Left ventricle myocardium inferior (tissue), 1 donor: ENCODE measurements at places on chromosomes 1 and 21.

DNA sequence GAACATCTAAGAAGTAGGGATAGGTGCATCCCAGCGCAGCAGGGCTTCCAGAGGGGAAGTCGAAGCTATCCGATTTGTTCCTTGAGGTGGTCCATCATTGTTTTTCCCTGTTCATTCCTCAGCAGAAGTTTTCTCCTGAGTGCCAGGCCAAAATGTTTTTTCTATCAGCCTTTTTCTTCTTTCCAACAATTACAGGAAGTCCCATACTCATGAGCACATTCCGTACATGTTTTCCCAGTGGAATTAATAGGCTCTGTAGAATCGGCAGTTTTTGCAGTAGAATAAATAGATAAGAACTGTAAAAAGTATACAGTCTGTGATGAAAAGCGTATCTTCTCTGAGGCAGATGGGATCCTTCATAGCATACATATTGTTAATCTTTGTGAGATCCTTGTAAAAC lies 24.8 kb downstream of the CD101 start:
- H3K36me3 ChIP-seq = no peaks in the 10 kb centered on the region
- H3K27ac ChIP-seq = peak overlapping the region; percentile 36
- H3K4me3 ChIP-seq = no peak overlapping the region
- no peak for DNase-seq
- no peaks in the 10 kb centered on the region for H3K27me3 ChIP-seq

DNA sequence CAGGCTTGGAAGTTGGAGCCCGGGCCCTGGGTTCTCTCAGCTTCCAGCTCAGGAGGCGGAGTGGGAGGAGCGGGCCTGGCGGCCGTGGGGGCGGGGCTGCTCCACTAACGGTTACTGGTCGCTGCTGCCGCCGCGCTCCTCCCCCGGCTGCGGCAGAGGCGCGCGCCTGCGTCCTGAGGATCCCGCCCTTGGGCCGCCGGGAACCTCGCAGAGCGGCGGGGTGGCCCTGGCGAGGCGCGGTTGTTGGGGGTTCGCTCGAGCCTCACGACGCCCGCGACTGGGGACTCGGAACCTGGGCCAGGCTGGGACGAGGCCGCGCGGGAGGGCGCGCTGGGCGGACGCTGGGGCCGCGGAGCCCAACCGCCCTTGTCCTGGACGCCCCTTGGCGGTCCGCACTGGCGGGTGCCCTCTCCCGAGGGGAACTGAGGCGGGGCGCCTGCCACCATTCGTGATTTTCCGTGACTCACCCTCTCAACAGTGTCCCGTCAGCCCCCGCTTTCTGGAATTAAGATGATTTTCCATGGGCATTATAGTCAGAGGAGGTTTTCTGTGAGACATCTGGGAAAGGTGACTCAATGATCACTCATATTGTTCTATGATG lies 34.1 kb downstream of the OR2G3 start:
- peak; percentile 72 for DNase-seq
- H3K4me3 ChIP-seq = peak overlapping the region; percentile 57
- H3K4me1 ChIP-seq = peaks cover 3% of the 10 kb centered on the region
- H3K27me3 ChIP-seq = peaks cover 23% of the 10 kb centered on the region
- H3K36me3 ChIP-seq = no peaks in the 10 kb centered on the region

DNA sequence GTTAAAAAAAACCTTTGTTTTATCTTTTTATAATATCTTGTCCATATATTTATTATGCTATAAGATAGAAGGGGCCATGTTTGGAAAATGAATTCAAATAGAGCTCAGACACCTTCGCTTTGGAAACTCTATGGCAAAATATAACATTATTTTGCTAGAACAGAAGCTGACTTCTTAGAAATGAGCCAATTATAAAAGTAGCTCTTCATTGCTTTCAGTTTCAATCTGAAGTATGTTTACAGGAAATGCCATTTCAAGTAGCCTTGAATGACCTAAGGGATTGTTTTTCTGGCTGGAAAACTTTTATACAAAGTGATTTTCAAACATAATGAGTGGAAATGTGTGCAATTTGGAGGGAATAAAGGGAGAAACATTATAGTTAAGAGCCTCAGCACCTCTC lies 37.8 kb upstream of the GBP5 start:
- no peak for DNase-seq
- peak overlapping the region; percentile 23 for H3K4me3 ChIP-seq
- peak overlapping the region; percentile 84 for H3K27ac ChIP-seq
- no peaks in the 10 kb centered on the region for H3K36me3 ChIP-seq
- peaks cover 38% of the 10 kb centered on the region for H3K4me1 ChIP-seq

- no peak overlapping the region for H3K4me3 ChIP-seq
- H3K36me3 ChIP-seq = no peaks in the 10 kb centered on the region
- H3K27ac ChIP-seq = peak overlapping the region; percentile 53
- H3K4me1 ChIP-seq = peaks cover 25% of the 10 kb centered on the region
- no peaks in the 10 kb centered on the region for H3K27me3 ChIP-seq
Measured at GRCh38 chr1:40396420-40396819, 22.9 kb downstream of the SMAP2 start.

- H3K27me3 ChIP-seq = no peaks in the 10 kb centered on the region
- H3K36me3 ChIP-seq = peaks cover 49% of the 10 kb centered on the region
- no peaks in the 10 kb centered on the region for H3K4me1 ChIP-seq
- no peak overlapping the region for H3K27ac ChIP-seq
- H3K4me3 ChIP-seq = no peak overlapping the region
- no peak for DNase-seq
Measured at GRCh38 chr1:53038566-53038965, 23.4 kb upstream of the PODN start.

DNA sequence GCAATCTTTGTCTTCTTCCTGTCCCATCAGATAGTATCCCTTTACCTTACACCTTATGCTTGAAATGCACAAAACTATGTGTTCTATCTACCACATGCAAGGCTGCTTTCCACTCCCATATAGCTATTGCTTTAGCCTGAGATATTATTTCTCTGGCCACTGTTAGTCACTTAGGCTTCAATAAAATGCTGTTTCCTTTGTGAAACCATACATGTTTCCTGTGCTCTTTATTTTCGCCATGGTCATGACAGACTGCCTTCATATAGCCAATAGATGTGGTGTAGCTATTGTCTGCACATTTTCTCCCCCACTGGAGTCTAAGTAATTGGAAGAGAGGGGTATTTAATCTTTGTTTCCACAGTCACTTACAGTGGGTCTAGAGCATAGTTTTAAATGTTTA lies 108.4 kb downstream of the GREM2 start:
- DNase-seq = no peak
- no peaks in the 10 kb centered on the region for H3K27me3 ChIP-seq
- H3K27ac ChIP-seq = no peak overlapping the region
- H3K4me1 ChIP-seq = no peaks in the 10 kb centered on the region

DNA sequence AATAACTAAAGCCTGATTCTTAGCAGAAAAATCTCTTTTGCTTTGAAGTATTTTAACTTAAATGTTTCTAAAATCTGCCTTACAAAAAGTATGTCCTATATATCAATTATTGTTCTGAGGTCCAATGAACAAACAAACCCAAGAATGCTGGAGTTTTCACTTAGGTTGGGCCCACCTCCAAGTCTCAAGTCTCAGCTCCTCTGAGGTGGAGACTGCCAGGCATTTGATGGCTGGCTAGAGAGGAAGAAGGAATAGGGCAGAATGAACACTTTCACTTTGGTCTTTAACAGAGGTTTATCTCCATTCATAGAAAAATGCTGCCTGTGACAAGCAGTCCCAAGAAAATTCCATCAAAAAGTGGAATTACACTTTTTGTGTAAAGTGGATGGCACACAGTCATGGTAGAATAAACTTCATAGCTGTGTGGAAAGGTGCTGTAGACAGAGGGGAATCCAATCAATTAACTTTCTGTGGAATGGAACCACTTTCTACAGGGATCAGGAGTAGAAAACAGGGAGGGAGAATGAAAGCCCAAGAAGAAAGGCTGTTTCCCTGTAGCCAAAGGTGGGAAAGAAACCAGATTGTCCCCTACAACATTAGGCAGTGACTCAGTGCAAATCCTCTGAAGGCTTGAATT lies 349.4 kb upstream of the RUNX1 start:
- no peaks in the 10 kb centered on the region for H3K36me3 ChIP-seq
- no peaks in the 10 kb centered on the region for H3K4me1 ChIP-seq
- peaks cover 65% of the 10 kb centered on the region for H3K27me3 ChIP-seq
- no peak overlapping the region for H3K4me3 ChIP-seq
- no peak for DNase-seq
- H3K27ac ChIP-seq = no peak overlapping the region

DNA sequence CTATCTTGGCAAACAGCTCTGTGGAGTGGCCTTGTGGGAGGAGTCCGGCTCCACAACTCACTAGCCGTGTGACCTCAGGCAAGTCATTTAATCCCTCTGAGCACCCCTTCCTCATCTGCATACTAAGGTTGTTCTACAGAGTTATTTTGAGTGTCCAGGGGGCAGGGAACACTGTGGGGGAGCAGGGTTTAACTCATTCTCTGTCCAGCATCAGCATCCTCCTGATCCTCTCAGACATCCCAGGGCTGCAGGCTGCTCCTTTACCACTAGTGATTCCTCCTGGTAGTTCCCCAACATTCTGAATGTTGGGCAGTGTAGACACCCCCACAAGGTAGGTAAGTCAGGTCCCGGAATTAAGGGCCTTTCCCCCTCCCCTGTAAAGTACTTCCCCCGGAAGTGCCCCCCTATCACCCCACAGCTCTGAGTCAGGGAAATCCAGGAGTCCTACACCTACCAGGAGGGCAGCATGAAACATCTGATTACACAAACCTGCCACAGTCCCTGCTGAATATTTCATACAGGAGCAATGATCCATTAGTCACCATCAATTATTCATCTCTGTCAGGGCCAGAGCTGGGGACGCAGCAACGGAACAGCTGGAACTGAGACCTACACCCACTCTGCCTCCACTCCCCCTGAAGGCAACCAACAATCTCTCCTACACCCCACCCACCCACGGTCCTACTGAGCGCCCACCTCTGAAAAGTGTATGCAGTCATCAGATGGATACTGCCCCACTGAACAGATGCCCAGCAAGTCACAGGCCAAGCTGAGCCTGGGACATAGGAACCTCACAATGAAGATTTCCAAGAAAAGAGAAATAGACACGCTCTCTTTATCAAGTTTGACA lies 20.5 kb downstream of the SYT2 start:
- no peak overlapping the region for H3K27ac ChIP-seq
- no peak for DNase-seq
- H3K27me3 ChIP-seq = peaks cover 91% of the 10 kb centered on the region

- no peak for DNase-seq
- no peaks in the 10 kb centered on the region for H3K4me1 ChIP-seq
- no peaks in the 10 kb centered on the region for H3K36me3 ChIP-seq
- H3K4me3 ChIP-seq = no peak overlapping the region
- no peaks in the 10 kb centered on the region for H3K27me3 ChIP-seq
Measured at GRCh38 chr1:191034132-191034531, 556.5 kb upstream of the BRINP3 start.

DNA sequence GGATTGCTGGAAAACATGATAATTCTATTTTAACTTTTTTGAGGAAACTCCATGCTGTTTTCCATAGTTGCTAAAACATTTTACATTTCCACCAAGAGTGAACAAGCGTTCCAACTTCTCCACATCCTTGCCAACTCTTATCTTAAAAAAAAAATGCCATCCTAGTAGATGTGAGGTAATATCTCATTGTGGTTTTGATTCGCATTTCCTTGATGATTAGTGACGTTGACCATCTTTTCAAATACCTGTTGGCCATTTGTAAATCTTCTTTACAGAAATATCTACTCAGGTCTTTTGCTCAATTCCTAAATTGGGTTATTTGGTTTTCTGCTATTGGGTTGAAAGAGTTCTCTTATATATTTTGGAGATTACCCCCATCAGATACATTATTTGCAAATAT lies 77.4 kb upstream of the CLDN14 start:
- H3K36me3 ChIP-seq = no peaks in the 10 kb centered on the region
- peaks cover 51% of the 10 kb centered on the region for H3K27me3 ChIP-seq
- H3K4me3 ChIP-seq = no peak overlapping the region
- no peak for DNase-seq

- H3K4me1 ChIP-seq = peaks cover 7% of the 10 kb centered on the region
- no peak overlapping the region for H3K4me3 ChIP-seq
- H3K27me3 ChIP-seq = no peaks in the 10 kb centered on the region
- H3K27ac ChIP-seq = no peak overlapping the region
- H3K36me3 ChIP-seq = peaks cover 46% of the 10 kb centered on the region
- DNase-seq = peak; percentile 46
Measured at GRCh38 chr1:12031039-12031980, 12.0 kb downstream of the MIIP start.

GRCh38 chr1:23341931-23342692 lies 2.0 kb downstream of the HNRNPR start:
- H3K36me3 ChIP-seq = peaks cover 9% of the 10 kb centered on the region
- no peak for DNase-seq
- no peak overlapping the region for H3K27ac ChIP-seq
- H3K4me1 ChIP-seq = peaks cover 81% of the 10 kb centered on the region
- no peaks in the 10 kb centered on the region for H3K27me3 ChIP-seq

DNA sequence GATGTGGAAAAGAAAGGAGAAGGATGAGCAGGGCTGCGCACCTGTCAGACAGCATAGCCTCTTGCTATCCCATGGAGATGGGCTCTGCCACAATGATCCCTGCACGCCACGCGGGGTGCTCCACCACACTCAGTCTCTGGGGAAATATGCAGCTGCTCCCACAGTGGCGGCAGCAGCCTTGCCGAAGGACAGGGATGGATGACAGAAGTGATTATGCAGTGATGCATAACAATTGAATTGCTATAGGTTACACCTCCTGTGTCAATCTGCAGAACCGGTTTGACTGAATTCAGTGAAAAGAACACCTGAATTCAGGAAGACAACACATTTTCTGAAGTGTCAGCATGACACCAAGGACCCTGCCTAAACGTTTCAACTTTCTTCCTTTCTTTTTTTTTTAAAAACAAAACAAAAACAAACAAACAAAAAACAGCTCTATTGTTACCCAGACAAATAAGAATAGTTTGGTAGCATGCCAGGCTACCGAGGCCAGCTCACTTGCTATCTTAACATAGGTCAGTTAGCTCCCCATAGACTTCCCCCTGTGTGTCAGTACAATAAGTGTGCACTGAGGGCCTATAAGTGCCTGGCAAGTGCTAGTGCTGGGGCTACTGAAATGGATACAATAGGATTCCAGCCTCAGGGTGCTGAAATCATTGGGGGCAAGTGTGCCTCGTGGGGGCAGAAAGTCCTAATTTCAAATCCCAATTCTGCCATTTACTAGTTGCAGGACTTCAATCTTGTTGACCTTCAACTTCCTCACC lies 127.6 kb upstream of the LMO4 start:
- no peak overlapping the region for H3K27ac ChIP-seq
- H3K4me1 ChIP-seq = no peaks in the 10 kb centered on the region
- H3K27me3 ChIP-seq = peaks cover 4% of the 10 kb centered on the region
- no peak for DNase-seq
- no peaks in the 10 kb centered on the region for H3K36me3 ChIP-seq

- no peaks in the 10 kb centered on the region for H3K36me3 ChIP-seq
- H3K4me3 ChIP-seq = no peak overlapping the region
Measured at GRCh38 chr1:53246261-53247134, 8.2 kb upstream of the MAGOH start.

- H3K36me3 ChIP-seq = peaks cover 63% of the 10 kb centered on the region
- no peak overlapping the region for H3K4me3 ChIP-seq
- no peaks in the 10 kb centered on the region for H3K27me3 ChIP-seq
- no peak for DNase-seq
- H3K4me1 ChIP-seq = peaks cover 8% of the 10 kb centered on the region
Measured at GRCh38 chr1:17645068-17645911, 105.8 kb downstream of the ARHGEF10L start.
